ENCODE measurements at places on chromosomes 13 and 19. TPM values are rescaled to one million over a fixed set of nuclear protein-coding genes. Genes with fewer than 3 reads are reported as not detected.

- DNase-seq = no peak
Measured at GRCh38 chr13:55567721-55568625, 1572.7 kb upstream of the PRR20A start.

DNA sequence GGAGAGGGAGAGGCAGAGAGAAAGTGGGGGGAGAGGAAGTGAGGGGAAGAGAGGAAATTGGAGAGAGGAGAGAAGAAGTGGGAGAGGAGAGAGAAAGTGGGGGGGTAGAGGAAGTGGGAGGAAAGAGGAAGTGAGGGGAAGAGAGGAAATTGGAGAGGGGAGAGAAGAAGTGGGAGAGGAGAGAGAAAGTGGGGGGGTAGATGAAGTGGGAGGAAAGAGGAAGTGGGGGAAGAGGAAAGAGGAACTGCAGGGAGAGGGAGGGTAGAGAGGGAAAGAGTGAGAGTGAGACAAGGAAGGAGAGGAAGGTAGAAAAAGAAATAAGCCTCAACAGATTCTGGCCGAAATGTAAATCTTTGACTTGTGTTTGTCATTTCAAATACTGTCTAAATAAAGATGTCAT is 146.6 kb downstream of the KLF12 start:
- no peak for DNase-seq

GRCh38 chr13:98415326-98416070 is 161.4 kb downstream of the STK24 start:
- no peak for DNase-seq

Gene NKG7
- not detected for total RNA-seq

GRCh38 chr19:10372690-10373089 is 7.7 kb downstream of the TYK2 start:
- DNase-seq = no peak

- no peak for DNase-seq
Measured at GRCh38 chr13:67696775-67697174, 466.6 kb upstream of the PCDH9 start.

GRCh38 chr19:8209462-8210378 is 550 bp downstream of the CERS4 start:
- DNase-seq = no peak

Gene VSIG10L
- 8.5 TPM for total RNA-seq

DNA sequence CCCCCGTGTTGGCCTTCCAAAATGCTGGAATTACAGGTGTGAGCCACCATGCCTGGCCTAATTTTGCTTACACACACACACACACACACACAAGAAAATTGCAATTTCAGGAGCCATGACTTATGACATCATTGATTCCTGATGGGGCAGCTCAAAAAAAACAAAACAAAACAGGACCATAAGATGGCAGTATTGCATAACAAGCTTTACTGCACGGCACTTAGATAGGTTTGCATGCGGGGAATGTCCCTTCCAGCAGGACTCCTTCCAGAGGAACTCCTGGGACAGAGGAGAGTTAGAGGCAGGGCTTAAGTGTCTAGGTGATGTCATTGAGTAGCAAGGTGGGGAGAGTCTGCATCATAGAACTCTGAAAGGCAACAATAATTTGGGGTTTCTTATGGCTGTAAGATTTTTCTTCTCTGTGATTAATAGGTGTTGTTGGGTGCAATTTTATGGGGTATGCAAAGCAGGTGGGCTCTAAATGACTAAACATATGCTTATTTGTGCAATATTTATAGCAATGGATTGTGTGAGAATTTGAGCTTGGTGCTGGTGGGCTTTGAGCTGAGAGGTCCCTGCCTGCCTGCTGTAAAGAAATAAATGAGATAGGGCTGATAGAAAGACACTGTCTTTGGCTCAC is 9.0 kb upstream of the ACSBG2 start:
- peak; percentile 83 for DNase-seq

DNA sequence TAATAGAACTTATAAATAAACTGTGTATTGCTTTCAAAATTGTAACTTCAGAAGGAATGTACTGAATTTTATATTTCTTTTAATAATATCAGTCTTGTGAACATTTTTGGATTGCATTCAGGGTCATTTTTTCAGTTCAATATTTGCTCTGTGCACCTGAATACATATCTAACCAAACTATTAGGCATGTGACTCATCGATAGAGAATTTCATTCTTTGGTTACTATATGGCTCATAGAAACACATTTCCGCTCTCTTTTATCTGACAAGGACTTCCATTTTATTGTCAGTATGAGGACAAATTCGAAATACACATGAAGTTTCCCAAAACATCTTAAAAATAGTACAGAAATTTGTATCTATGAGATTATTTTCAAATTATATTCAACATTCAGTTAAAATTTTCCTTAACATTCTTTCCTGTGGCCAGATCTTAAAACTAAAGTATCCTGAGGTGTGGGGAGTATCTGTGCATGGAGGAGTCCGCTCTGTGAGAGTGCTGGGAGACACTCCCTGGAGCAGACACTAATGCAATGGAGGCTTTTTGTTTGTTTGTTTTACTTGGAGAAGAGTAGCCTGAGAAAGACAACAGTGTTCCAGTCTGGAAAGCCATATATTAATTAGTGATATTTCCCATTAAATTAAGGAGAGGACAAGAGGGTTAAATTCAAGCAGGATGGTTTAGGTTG is 483.6 kb downstream of the PCDH20 start:
- no peak for DNase-seq

Gene CDX2
- total RNA-seq = not detected

Gene TFDP1
- total RNA-seq = 73.0 TPM

Gene KLK12
- total RNA-seq = not detected

DNA sequence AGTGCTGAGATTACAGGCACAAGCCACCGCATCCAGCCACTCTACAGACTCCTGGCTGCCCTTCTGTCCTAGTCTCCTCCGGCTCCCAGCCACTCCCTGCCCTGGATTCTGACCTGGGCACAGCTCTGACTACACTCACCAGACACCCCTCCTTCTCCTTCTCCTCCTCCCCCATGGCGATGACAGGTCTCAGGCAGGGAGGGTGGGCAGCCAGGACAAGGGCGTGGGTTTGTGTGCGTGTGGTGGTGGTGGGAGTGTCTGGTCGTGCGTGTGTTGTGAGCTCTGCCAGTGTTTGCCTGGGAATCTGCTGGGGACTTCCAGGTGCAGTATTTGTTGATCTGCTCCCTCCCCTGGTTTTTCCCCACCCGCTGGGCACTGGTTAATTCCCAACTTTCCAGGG is 3.0 kb upstream of the NCCRP1 start:
- no peak for DNase-seq

Gene KLF5
- 7.2 TPM for total RNA-seq

- DNase-seq = peak; percentile 93
Measured at GRCh38 chr19:13839130-13839937, 37.6 kb upstream of the NANOS3 start.

Gene SYCN
- not detected for total RNA-seq

GRCh38 chr13:23995283-23996073 is 98.2 kb upstream of the C1QTNF9B start:
- DNase-seq = no peak

Gene ZNF45
- total RNA-seq = 7.4 TPM

Gene UBE2L5
- total RNA-seq = not detected

GRCh38 chr13:19845758-19846157 is 17.7 kb downstream of the ZMYM5 start:
- DNase-seq = peak; percentile 71

GRCh38 chr19:55062735-55063491 is at the start of gene RDH13:
Gene RDH13 (minus strand): TSS chr19:55063148. CDS start chr19:55063032, 116 bp downstream.
- DNase-seq = peak; percentile 98

- DNase-seq = no peak
Measured at GRCh38 chr13:68234274-68234673, 1004.1 kb upstream of the PCDH9 start.

GRCh38 chr13:112668924-112669323 is 20.9 kb upstream of the ATP11A start:
- no peak for DNase-seq

DNA sequence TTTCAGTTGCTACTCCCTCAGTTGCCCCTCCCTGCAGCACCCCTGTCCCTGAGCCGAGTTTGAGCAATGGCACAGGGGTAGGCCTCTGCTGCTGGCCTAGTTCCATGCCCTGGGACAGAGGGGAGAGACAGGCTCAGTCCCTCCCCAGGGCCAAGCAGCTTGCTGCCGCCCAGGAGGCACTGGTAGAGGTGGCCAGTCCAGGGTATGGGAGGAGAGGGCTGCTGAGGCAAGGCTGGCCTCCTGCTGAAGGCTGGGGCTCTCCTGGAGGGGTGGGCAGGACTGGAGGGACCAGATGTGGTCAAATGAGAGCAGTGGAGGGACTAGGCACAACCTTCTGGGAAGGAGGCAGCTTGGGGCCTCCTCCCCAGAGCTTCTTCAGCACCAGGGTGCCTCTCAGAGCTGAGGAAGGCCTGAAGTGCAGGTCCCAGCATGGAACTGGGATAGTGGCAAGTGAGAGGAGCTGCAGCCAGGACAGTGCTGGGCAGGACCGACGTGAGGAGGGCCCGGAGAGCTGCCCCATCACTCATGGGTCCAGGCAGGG is 29.8 kb upstream of the VSTM2B start:
- DNase-seq = no peak

Gene ZNF567
- 5.5 TPM for total RNA-seq

GRCh38 chr13:111626371-111627305 is 306.2 kb downstream of the TEX29 start:
- no peak for DNase-seq

- DNase-seq = no peak
Measured at GRCh38 chr13:31927219-31927653, 104.3 kb upstream of the FRY start.

DNA sequence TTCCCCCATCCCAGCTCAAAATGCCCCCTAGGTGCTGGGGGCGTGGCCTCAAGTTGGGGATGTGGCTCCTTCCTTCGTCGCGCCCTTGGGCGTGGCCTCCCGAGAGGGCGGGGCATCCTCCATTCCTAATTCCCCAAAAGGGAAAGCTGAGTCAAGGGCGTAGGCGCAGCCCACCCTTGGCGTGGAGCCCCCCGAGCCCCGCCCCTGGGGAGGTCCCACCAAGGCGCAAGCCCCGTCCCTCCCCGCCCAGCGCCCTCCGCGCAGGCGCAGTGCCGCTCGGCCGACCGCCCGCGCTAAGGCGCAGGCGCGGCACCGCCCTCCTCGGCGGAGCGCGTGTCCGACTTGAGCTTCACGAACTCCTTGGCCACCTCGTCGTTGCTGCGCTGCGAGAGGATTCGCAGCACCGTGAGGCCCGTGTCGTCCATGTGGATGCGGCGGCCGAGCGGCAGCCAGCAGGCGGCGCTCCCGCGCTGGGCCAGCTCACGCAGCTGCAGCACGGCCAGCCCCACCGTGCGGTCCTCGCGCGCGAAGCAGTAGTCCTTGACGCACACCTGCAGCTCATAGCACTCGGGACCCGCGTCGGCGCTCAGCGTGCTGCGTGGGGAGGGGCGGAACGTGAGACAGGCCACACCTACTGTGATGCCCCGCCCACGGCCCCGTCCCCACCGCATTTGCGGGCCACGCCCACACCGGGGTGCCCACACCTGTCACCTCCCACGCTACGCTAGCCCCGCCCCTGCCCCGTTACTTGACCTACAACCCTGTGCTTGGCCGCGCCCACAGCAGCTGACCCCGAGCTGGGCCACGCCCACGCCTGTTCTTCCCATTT is 50.5 kb downstream of the COLGALT1 start:
- DNase-seq = peak; percentile 92

- DNase-seq = peak; percentile 60
Measured at GRCh38 chr13:27353166-27353583, 71.2 kb upstream of the GTF3A start.

Gene GRK1
- not detected for total RNA-seq

Gene NLRP11
- 2.4 TPM for total RNA-seq

Gene HNRNPL
- total RNA-seq = 249 TPM

DNA sequence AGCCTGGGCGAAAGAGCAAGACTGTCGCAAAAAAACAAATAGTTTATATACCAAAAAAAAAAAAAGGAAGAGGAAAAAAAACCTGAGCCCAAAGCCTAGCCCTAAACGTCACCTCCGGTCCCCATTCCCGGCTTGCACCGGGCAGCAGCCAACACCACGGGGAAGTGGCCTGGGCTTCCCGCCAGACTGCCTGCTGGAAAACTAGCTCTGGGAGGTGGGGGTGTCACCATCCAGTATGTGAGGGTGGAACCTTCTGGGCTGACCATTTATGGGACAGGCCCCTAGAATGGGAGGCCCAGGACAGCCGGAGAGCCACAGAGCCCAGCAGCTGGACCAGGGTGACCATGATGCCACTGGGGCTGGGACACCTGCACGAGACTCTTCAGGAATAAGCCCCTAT is 37.3 kb downstream of the IL12RB1 start:
- DNase-seq = peak; percentile 91

DNA sequence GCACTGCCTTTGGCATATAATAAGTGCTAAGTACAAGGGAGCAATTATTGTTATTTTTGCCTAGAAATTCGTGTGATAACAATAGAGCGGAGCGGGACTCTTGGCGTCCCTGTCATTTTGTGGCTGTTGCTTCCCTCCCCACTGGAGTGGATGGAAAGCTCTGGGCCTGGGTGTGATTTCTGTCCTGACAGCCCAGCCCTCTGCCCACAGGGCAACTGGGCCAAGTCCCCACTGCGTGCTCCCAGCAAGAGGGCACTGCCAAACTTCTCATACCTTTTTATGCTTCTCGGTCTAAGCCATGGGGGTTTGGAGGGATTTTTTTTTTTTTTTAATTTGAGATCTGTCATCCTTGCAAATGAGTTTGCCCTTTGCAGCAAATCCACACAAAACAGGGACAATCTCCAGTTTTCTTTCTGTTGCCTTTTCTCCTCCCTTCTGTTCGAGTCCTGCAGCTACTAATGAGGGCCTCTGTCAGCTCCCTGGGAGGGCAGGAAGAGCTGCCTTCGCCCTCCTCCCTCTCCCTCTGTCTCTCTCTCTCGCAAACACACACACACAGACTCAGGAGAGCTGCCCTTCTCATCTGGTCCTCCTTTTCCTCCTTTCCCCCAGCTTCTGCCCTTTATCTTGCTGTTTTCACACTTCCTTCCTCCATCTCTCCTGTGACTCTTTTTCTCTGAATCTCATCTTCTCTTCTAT is 103.9 kb downstream of the DNAJC15 start:
- DNase-seq = no peak

Gene FGF21
- not detected for total RNA-seq

DNA sequence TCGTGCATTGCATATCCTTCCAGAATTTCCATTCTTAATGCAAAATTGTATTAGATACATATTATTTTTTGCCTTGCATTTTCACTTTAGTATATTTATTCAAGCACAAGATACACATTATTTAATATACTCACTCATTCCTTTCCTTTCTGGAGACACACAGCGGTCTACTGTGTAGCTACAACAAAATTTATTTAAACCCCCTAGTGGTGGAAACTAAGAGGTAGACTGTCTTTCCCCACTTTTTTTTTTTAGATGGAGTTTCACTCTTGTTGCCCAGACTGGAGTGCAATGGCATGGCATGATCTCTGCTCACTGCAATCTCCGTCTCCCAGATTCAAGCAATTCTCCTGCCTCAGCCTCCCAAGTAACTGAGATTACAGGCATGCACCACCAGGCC is 2040.3 kb upstream of the PCDH20 start:
- no peak for DNase-seq

DNA sequence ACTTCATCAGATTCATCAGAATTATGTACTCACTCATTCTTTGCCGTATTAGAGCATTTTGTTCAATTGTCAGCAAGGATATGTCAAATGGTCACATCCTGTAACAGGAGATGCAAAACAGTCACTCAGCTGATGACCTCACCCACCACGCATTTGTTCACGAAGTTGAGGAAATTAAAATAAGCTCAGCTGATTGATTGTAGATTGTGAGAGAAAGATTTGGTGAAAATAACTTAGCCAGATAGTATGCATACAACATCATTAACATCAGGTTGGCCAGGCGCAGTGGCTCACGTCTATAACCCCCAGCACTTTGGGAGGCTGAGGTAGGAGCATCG is 22.6 kb upstream of the CDC16 start:
- DNase-seq = no peak

Measured in H4 (cell line).